ENCODE measurements at places on chromosomes 13 and 19. TPM values are rescaled to one million over a fixed set of nuclear protein-coding genes. Genes with fewer than 3 reads are reported as not detected.

DNA sequence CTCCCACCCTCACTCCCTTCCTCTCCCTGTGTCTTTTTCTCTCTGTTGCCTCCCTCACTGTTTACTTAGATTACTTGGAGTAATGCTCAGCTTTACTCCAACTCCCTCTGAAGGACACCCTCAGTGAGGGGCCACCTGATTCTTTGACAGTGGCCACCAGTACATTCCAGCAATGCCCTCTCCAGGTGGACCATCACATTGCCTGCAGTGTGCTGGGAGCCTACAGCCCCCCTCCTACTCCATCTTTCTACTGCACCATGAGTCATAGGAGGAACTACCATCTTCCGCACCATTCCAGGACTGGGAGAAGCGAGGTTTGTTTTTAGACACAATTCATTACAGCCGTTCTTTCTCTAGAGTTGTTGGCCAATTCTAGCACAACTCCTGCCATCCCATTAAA lies 96.6 kb upstream of the POSTN start:
- DNase-seq, result no peak

DNA sequence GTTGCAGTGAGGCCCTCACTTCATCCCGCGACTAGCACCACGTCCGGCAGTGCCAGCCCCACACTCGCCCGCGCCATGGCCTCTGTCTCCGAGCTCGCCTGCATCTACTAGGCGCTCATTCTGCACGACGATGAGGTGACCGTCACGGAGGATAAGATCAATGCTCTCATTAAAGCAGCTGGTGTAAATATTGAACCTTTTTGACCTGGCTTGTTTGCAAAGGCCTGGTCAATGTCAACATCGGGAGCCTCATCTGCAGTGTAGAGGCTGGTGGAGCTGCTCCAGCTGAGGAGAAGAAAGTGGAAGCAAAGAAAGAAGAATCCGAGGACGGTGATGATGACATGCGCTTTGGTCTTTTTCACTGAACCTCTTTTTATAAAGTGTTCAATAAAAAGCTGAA lies 48.6 kb downstream of the NLRP12 start:
- DNase-seq, result no peak

DNA sequence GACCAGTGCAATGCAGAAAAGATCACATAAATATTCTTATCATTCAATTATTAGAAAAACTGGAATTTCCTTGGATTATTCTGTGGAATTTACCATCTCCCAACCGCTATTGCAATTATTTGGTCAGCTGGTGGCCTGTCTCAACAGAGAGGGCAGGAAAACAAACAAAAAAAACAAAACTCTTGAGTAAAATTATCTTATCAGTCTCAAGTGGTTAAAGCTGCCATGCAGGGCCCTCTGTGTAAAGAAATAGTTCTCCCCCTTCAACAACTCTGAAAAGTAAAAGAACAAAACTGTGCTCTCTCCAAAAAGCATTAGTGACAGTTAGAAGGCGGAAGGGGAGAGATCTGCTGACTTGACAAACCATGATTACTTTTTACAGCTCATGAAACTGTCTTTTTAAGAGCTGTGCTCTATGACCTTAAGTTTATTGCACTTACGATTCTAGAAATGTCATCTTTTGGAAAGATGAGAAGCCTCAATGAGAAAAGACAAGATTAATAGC lies 152.3 kb downstream of the DLEU7 start:
- peak; percentile 25 for DNase-seq

- no peak for DNase-seq
Observed at GRCh38 chr13:113407531-113408393, 43.8 kb upstream of the GRTP1 start.

DNA sequence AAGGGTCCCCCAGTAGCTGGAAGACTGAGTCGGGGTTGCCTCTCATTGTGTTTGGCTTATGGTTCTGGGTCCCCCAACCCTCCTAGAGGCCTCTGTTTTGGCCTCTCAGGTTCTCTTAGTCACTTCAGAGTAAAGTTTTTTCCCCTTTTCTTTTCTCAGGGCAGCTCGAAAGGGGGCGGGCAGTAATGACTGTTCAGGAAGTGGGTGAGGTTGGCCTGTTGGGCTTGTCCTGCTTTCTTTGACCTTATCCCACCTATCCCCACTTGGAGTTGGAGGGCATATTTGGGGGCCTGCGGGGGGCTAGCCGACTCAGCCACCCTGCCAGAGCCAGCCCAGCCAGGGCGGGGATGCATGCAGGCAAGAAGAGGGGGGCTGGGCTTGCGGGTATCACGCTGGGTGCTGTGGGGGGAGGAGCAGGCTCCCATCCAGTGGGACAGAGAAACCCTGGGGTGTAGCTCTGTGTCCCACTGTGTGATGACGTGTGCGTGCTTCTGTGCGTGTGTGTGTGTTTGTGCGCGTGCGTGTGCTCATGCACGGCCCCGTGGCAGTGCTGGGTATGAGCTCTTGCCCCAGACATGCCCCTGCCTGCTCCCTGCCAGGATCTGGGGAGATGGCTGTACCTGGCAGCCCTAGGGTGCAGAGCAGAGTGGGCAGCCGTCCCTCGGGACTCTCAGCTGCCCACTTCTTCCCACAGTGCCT lies 1.4 kb downstream of the CIC start:
- DNase-seq, result peak; percentile 85

GRCh38 chr13:72122661-72123255 lies 255.8 kb upstream of the DACH1 start:
- no peak for DNase-seq

DNA sequence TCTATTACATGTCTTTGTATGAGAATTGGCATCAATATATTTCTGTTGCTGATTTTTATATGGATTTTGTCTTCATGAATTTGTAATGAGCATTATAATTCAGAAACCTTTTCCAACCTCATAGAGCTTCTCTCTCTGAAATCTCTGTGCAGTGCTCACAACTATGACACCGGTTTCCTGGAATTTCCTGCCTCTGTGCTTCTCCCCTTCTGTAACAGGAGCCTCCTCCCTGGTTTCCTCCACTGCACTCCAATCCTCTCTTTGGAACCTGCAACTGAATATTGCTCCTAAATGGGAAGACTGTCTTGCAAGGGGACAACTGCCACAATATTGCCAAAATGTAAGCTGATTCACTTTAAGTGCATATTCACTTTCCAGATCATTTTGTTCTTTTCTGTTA lies 1147.9 kb downstream of the UQCRFS1 start:
- no peak for DNase-seq

GRCh38 chr19:15885167-15885566 lies 12.7 kb downstream of the CYP4F2 start:
- DNase-seq, result no peak

- peak; percentile 32 for DNase-seq
Observed at GRCh38 chr13:33934951-33935371, 117.0 kb downstream of the RFC3 start.

DNA sequence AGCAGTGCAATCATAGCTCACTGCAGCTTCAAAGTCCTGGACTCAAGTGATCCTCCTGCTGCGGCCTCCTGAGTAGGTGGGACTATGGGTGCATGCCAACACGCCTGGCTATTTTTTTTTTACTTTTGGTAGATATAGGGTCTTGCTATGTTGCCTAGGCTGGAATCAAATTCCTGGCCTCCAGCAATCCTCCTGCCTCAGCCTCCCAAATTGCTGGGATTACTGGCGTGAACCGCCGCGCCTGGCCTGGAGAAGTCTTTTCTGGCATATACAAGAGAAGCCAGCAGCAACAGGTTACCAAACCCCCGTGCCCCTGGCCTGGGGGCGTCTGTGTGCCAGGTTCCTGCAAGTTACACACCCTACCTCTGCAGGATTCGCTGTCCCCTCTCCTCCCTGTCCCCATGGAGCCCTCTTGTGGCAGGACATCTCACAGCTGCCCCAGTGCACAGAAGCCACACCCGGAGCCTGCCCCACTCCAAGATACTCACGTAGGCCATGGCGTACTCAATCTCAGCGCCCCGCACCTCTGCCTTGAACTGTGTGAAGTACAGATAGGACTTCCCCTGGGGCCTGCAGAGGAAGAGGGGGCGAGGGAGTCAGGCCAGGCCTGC lies 9.9 kb downstream of the MYDGF start:
- DNase-seq, result no peak

GRCh38 chr13:103325672-103326071 lies 259.5 kb upstream of the SLC10A2 start:
- no peak for DNase-seq

DNA sequence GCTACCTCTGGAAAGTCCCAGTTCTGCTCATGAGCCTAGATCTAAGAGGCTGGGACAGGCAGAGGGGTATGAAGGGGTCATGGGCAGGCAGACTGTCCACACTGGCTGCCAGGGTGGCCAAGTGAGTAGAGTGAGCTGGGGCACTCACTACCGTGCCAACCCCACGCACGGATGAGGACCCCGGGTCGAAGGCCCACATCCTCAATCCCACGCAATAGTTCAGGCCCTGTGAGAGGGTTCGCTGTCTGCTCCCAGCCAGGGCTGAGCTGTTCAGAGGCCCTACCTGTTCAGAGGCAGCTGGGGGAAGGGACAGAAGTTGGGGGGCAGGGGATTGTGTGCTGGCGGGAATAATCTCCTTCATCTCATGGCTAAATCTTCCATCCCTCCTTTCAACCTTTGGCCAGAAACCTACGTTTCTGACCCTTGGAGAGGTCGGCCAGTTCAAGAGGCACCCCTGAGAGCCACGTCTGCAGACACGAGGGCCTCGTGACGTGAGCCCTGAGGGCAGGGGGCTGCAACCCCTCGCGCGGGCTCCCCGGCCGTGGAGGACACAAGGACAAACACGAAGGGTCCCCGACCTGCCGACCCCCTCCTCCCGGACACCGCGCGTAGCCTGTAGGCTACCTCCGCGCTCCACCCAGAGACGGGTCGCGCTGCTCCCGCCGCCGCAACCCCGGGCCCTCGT lies 1.0 kb upstream of the RPS5 start:
- DNase-seq, result no peak

DNA sequence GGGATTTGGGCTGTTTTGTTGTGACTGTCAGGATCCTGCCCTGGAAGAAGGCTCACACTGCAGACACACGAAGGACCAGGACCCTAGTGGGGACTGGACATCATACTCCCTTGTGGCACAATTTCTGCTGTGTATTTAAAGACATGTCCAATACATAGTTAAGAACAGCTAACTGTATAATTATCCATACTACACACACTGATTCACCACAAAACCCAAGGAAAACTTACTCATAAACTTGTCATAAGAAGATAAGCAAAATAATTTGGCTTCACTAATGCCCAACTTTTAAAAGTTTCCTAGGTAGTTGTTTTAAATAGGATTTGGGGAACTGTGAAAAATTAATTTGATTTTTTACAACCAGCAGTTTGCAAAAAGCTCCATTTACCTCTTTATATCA lies 46.1 kb downstream of the LATS2 start:
- peak; percentile 54 for DNase-seq

- no peak for DNase-seq
Observed at GRCh38 chr13:25111585-25111956, 15.6 kb downstream of the PABPC3 start.

DNA sequence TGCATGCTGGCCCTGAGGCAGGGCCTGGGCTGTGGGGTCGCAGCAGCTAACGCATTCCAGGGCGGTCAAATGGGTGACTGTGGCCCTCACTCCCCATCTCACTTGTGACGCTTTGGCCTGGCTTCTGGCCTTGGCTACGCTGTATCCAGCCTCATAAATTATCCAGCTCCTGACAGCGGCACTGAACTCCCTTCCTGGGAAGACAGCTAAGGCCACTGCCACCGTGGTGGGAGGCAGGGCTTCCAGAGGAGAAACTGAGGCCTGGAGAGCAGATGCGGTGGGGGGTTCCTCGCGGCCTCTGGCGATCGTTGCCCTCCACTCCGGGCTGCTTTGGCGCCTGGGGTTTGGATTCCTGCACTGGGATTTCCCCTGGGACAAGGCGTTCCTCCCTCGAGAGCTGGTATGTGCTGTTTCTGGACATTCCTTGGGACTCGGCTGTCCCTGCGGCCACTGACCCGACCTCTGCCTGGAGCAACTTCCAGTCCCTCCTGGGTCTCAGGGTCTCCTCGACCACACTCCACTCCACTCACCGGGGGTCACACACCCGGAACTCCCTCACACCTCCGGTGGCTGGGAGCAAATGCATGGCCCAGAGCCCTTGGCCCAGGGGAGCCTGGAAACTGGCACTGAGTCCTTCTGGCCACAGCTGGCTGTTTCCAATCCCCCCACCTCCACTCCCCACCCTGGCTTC lies 3.4 kb downstream of the TBXA2R start:
- no peak for DNase-seq

GRCh38 chr13:97659602-97660001 lies 225.6 kb downstream of the RAP2A start:
- peak; percentile 16 for DNase-seq

DNA sequence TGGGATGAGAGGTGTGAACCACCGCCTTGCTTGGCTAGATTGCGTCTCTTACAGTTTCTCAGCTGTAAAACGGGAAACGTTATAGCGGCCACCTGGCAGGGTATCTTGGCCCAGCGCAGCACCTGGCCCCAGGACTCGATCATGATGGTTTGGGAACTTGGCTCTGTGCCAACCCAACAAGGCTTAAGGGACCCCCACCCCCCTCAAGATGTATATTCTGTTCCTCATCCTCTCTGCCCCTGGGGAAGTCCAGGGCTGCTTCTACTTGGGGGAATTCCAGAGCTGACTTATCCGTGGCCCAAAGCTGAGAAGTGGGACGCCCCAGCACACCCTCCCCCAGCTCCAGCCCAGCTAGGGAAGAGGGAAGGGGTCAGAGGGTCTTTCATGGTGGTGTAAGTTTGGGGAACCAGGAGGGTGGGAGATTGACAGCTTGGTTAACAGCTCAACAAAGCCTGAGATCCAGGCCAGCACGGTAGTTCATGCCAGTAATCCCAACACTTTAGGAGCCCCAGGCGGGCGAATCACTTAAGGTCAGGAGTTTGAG lies 695 bp downstream of the ICAM1 start:
- DNase-seq, result peak; percentile 37

DNA sequence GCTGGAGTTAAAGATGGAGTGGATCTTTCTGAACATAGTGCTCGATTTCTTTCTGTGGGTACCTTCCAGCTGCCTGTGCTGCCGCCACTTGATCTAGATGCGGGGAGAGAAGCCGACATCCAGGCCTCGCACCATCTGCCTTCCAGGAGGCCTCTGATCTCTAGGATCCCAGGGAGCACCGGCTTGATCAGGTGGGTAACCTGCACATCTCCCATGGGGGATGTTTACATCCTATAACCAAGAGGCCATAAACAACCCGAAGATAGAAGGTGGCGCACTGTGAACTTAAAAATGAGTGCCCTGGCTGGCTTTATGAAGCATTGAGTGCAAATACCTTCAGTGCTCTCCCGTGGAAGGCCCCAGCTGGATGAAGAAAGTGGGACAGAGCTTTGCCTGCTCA lies at the start of gene C13orf42:
C13orf42 (minus strand) TSS at position 101 of the 400 bp plus-strand sequence; CDS start at position 36, 65 bp downstream.
- no peak for DNase-seq

GRCh38 chr13:94063096-94063495 lies 416.4 kb downstream of the DCT start:
- peak; percentile 53 for DNase-seq

The CALR3 gene
- not detected for total RNA-seq

The GAS6 gene
- 45.1 TPM for total RNA-seq

The LYPD3 gene
- 0.36 TPM for total RNA-seq

The KCNN1 gene
- total RNA-seq, result not detected

The DIAPH3 gene
- 40.9 TPM for total RNA-seq

The GSX1 gene
- total RNA-seq, result not detected

The AXL gene
- total RNA-seq, result 305 TPM

The CEACAM19 gene
- total RNA-seq, result 2.5 TPM

The RNF126 gene
- 28.9 TPM for total RNA-seq

The PSMD8 gene
- total RNA-seq, result 55.4 TPM

The ERICH4 gene
- total RNA-seq, result not detected

The TBXA2R gene
- total RNA-seq, result 0.49 TPM
